NCI-H1048 (cell line): ENCODE measurements at places on chromosomes 11 and 22.

- DNase-seq, result no peak
Measured at GRCh38 chr11:115391160-115391559, 113.1 kb downstream of the CADM1 start.

DNA sequence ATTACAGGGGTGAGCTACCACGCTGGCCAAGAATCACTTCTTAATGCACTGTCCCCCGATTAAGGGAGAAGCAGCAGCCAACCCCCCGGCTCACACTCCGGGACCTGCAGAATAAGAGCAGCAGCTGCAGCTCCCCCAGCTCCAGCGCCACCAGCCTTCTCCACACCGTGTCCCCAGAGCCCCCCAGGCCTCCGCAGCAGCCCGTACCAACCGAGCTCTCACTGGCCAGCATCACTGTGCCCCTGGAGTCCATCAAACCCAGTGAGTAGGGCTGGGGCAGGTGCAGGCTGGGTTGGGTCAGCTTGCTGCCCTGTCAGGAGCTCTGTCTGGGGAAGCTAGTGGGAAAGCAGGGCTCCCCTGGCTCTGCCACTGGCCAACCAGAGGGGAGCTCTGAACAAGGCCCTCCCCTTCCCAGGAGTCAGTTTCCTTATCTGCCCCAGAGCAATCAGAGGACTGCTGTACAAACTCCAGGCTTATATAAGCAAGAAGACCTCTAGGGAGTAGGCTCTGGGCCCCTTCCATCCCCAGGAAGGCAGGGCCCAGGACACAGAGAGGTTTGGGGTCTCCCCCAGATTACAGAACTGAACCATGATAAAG, 8.5 kb upstream of the SH3BP1 start:
- DNase-seq, result no peak

- no peak for DNase-seq
Measured at GRCh38 chr11:212150-213100, 4.9 kb downstream of the RIC8A start.

DNA sequence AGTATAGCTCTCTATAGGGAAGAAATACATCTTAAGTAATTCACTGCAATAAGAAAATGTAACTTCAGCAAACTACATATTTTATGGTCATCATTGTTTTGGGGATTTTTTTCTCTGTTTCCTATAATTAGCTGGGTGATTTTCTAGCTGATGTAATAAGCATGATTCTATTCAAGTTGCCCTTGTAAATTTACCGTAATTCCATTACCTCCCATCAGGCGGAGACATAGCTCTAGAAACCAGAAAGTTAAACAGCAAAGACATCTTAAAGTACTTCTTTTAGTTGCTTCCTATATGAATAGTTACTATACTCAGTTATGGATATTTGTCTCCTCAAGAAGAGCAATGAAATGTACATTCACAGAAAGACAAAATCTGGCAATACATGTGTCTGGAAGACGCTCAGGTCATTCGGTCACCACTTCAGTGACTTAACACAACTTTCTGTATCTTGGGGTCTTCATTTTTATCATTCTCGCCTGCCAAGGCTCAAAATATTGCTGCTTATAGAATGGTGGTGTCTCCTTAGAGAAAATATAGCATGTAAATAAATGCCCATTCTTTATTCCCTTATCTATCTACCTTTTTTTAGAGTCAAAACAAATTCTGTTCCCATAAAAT, 239.9 kb upstream of the ZC3H12C start:
- no peak for DNase-seq

DNA sequence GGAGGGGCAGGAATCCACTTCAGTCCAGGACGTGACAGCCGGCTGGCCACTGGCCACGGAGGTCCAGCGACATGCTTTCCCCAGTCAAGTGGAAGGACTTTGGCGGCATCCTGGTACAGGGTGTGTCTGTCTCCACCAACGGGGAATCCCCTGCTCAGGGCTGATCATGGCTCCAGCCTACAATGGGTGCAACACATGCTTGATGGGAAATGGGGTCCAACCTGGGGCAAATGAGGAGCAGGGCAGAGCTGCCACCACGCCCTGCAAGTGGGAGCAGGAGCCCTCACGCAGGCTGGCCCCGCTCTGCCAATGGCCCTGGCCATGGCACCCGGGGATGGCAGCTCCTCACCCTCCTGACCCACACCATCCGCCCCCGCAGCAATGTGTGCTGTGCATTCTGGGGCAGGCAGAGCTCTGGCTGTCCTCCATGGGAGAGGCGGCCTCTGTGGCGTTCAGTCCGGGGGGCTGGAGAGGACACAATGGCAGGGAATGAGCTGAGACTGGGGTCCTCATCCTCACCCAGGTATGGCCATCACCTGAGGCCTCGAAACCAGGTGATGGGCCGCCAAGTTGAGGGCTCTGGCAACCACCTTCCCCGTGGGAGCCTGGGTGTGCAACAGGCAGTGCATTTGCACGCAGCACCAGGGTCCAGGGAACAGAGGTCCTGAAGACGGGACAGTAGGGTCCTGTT, 5.8 kb upstream of the SEPTIN5 start:
- DNase-seq, result no peak

GRCh38 chr11:125401235-125401634, 94.8 kb downstream of the FEZ1 start:
- no peak for DNase-seq

- DNase-seq, result no peak
Measured at GRCh38 chr22:24088816-24089215, 77.7 kb downstream of the CABIN1 start.

DNA sequence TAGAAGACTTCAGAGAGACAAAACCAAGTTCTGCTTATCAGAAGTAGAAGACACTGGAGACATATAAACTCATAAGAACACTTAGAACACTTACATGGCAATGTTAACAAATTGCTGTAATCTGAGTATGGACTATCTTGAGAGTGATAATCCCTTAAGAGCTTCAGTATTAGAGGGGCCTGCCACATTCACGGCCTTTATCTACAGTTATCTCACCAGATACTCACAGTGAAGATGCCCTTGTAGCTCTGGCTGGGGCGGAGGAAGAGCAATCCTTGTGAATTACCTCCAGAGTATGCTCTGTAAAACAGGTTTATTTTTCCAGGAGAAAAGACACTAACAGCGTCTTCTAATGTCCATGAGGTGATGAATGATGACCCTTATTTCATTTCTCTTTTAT, 762.8 kb downstream of the FAM181B start:
- DNase-seq, result no peak

DNA sequence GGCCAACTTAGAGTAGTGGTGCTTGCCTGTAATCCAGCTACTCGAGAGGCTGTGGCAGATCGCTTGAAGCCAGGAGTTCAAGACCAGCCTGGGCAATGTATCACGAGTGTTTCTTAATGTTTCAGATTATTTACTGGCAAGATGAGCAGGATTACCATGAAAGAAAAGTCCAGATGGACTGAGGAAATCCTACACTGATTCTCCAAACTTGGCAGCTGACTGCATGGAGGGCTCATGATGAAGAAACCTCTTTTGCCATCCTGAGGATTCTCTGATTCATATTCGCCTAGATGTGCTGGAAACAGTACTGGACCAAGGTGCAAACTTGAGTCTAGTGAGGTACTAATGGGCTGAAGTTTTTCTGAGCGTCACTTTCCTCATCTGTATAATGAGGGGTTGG, 2.8 kb upstream of the SIDT2 start:
- no peak for DNase-seq

DNA sequence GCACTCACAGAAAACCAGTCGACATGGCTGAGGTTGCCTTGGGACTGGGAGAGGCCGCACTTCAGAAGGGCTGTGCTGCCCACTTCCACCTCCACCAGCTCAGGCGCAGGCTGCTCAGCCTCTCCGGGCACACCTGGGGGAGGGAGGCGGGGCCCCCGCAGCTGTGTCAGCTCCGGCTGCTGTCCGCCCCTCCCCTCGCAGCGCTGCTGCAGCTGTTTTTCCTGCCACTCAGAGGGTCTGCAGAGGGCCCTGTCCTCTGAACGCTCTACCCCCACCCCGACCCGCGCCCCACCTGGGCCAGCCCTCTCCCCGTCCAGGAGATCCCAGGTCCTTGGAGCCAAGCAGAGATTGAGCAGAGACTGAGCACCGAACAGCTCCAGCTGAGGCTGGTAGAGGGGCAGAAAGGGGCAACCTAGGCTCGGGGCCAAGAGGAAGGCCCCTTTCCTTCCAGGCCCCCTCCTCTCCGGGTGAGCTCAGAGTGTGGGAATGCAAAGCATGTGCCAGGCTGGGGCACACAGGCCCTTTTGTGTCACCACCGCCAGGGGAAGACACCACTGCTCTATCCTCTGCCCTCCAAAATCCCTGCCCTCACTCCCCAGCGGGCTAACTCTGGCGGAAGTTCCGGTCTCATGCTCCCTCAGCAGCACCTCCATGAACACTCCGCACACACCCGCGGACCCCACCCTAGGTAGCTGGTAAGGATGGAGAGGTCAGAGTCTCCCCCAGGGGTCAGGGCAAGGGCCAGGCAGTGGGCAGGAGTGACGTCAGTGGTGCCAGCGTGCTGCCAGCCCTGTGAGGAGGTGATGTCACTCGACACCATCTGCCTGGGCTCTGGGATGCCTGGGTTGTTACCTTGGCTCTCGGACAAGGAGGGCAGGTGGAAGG, 1.6 kb downstream of the MCAM start:
- DNase-seq, result no peak

DNA sequence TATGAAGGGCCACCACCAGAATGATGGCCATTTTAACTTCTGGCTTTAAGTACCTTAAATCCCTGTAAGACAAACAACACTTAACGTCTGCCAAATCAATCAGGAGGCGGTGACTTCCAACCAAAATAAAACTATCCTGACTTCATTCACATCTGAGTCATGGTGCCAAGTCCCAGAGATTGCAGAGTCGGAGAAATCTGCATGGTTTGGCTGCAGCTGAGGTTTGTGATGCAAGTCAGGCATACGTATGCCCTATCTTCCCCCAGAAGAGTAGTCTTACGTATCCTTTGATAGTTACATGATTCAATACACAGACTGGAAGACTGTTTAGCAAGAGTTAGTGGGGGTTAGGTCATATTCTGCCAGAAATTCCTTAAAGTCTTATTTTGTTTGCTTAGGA, 1.7 kb upstream of the GAB2 start:
- no peak for DNase-seq

GRCh38 chr11:73862986-73863385, 13.7 kb downstream of the COA4 start:
- no peak for DNase-seq

- DNase-seq, result no peak
Measured at GRCh38 chr22:32558681-32559355, 84.2 kb downstream of the FBXO7 start.

DNA sequence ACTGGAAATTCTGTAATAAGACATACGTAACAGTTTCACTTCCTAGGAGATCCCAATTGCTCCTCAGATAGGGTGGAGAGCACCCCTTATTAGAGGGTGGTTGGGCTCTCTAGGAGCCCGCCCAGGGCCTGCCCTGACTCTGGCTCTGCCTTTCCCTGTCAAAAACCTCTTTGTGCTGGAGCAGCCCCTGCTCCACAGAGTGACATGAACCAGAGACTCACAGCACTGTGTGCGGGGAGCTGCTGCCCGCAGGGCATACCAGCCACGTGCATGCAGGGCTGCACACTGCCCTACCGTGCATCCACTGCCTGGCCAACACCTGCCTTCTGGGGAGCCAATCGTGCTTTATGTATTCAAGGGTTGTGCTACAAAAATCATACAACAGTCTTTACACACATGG, 24.3 kb downstream of the KCNQ1OT1 start:
- DNase-seq, result no peak

GRCh38 chr22:40834619-40835018, 15.5 kb upstream of the SLC25A17 start:
- DNase-seq, result no peak

DNA sequence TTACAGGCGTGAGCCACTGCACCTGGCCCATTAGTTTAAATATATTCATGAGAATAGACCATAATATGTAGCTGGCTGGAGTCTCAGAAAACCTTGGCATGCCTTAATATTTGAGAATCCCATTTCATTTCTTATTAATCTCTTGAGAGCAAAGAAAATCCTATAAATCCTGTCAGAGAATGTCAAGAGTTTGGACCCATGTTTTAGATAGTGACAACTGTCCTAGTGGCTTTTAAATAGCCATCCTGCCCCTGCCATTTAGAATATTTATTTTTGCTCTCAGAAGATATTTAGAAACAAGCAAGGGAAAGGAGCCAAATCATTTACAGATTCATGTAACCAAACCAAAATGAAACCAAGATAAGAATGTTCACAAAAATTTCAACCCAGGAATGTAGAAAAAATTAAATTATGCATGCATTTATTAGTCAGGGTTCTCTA, 107.2 kb downstream of the SWAP70 start:
- DNase-seq, result no peak

GRCh38 chr11:9567401-9567800, 6.1 kb upstream of the WEE1 start:
- no peak for DNase-seq

DNA sequence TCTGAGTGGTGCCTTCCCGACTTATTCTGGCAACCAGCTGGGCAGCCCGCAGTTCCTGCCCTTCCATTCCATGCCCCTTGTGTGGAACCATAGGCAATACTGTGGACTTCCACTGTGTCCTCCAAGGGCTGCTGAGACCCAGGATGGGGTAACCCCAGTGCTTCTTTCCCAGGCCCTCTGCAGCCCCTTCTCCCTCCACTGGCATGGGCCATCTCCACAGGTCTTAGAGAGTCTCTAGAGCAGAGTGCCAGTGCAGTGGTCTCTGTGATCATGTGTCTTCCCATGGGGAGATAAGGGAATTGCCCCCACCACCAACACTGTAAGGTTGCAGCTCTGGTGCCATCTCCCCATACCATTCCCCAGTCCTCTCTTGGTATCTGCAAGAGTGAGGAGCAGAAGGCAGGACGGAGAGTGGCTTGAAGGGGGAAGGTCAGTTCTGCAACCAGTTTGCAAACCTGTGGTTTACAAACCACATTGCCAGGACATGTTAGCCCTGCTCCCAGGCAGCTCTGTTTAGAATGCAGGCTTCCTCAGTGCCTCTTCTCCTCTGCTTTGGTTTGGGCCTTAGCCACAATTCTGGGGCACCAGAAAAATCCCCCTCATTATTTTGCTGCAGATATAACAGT, 20.9 kb upstream of the DRD2 start:
- no peak for DNase-seq

DNA sequence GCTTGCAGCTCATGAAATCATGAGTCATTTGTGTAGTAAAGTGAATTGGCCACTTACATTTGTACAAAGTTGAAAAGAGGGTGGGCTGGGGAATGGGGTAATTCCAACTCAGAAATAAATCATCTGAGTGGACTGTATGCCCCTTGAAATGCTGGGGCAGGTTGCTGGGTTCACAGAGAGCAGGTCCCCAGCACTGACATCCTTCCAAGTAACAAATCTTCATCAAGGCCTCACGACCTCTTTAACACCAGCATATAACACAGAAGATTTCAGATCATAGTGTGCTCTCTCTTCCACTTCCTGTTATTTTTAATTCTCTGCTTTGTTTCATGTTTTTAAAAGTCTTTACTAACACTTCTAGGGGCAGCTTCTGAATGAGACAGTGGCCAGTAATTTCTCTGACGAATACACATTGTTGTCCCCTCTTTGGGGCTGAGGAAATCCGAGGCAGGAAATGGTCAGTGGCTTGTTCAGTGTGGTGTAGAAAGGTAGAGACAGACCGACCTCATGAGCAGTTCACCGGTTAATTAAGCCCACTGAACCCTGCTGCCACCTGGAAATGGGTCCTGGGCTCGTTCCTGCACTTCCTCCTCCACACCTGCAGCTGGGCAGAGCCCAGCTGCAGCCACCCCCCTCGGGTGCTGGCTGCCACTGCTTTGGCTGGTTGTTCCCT, 127.7 kb downstream of the MAML2 start:
- no peak for DNase-seq

GRCh38 chr11:12716816-12717215, 42.6 kb downstream of the TEAD1 start:
- no peak for DNase-seq
